Psoas muscle (tissue), 8 donors: ENCODE measurements at places on chromosomes 5 and 9. TPM values are rescaled to one million over a fixed set of nuclear protein-coding genes. Genes with fewer than 3 reads are reported as not detected.

- no peak for DNase-seq
Measured at GRCh38 chr5:57111993-57112392, 61.9 kb upstream of the GPBP1 start.

DNA sequence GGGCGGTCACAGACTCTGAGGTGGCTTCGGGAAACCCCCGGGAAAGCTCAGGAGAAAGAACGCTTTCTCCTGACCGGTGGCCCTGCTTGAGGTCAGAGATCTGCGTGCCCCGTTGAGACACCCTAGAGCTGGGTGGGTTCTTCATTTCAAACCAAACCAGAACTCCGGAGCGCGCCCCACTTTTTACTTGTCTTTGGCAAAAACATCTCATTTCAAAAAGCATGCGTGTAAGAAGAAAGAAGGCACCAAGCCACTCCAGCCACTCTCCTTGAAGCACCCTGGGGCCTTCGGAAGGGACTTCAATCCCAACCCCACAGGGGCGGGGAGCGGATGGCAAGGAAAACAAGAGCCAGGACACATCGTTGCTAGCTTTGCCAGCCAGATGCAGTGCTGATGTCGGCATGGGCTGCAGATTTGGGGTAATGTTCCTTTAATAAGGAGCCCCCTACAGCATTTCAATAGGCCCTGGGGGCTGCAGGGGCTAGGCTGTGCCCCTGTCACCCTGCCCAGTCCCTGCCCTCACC is 171.7 kb downstream of the ERCC6L2 start:
- no peak for DNase-seq

GRCh38 chr5:96087939-96088338 is 126.3 kb upstream of the ELL2 start:
- no peak for DNase-seq

- no peak for DNase-seq
Measured at GRCh38 chr5:125140855-125141254, 394.4 kb upstream of the ZNF608 start.

DNA sequence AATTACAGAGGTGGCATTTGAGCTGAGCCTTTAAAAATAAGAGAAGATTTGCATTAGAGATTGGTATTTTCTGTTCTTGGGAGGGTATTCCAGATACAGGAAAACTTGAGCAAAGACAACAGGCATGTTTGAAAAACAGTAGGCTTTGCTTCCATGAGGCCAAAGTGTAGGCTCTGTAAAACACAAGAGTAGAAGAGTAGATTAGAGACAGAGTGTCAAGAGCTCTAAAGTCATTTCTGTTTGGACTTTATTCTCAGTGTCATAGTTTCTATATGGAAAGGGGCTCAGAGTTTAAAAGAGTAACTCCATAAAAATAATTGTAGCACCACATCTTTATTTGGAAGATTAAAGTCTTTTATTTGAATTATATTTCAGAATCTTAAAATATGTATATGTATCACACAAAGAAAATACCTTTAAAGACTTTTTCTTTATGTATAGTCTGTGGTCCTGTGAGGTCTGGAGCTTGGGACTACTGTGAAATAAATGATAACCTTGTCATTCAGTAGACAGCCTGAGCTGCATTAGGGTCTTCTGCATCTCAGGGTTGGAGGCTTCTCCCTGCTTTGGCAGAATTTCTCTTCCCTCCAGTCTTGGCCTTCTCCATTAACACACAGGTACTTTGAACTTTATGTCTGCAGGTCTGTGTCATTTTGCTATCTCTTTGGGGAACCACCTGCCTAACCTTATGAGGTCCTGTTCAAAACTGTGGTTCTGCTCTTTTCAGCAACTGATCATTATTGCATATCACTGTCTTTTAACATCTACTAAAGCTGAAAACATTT is 73.6 kb downstream of the ZSWIM6 start:
- DNase-seq = no peak

DNA sequence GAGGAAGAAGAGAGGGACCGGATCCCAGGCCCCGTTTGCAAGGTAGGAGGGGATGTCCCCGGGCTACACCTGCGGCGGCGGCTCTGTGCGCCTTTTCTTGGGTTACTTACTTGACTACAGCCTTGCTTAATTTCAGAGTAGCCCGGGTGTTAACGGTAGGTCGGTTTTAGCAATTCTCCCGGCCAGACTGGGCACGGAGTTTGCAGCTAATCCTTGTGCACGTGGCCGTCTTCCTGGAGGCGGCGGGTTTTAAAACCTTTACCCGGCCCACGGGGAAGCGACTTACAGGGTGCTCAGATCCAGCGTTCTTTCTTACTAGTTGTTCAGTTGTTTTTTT is 313 bp downstream of the BRIX1 start:
- no peak for DNase-seq

DNA sequence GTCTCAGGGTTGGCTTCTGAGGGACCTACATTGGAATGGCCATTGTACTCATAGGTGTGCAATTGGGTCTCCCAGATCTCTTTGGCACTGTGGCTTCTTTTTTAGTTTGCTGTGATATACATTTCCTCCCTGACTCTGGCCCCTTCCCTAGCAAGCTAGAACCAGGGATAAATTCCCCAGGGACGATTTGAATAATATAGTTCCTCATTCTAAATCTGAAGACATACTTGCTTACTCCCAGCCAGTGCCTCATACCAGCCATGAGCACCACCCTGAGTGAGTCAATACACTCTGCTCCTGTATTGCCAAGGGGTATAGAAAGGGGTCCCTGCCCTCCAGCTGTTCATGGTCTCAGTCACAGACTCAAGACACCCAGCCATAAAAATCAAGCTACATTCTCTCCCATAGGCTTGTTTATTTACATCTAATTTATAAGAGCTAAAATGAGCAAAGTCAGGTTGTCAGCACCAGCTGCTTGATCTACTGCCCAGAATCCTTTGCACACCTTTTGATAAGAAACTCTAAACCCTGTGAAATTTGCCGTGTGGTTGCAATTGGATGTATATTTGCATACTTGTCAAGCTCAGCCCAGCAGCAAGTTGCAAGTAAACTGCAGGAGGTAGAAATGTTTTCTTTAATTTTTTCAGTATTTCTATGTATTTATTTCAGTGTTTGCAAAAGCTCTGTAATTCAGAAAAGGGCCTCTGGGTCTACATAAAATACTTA is 219.9 kb upstream of the IRX1 start:
- DNase-seq = no peak

DNA sequence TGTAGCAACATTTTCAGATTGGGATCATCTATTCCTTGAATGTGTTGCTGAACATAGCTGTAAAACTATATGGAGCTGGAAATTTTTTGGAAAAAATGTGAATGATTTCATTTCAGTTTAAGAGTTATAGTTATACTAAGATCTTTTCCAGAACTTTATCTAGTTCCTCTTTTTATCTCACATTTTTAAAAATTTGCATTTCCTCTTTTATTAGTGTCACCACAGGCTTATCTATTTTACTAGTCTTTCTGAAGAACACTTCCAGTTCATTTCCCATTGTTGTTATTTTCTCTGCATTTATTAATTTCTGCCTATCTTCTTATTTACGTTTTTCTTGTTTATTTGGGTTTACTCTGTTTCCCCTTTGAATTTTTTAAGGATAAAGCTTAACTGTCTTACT is 46.0 kb upstream of the FSTL4 start:
- DNase-seq = no peak

DNA sequence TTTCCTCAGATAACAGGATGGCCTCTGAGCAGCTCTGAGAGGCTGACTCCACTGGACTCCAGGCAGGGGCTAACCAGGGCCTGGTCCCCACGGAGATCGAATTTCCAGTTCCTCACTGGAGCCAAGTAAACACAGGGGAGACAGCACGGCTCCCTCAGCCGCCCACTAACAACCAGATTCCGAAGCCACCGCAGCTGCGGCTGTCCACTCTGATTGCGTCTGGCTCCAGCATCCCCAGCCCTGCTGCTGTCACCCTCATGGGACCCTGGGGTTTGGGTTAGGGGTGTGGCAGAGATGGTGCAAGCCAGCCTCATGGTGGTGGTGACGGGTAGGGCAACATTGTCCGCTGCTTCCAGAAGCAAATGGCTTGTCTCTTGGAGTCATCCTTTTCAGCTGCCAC is 172.6 kb downstream of the RGS3 start:
- DNase-seq = no peak

GRCh38 chr9:121294151-121294743 is 26.3 kb downstream of the GSN start:
- DNase-seq = peak; percentile 70

GRCh38 chr5:12316812-12317211 is 412.6 kb upstream of the CTNND2 start:
- no peak for DNase-seq

GRCh38 chr5:2307631-2308030 is 424.9 kb upstream of the IRX4 start:
- DNase-seq = no peak

- DNase-seq = no peak
Measured at GRCh38 chr5:73664796-73665195, 38.8 kb downstream of the ARHGEF28 start.

DNA sequence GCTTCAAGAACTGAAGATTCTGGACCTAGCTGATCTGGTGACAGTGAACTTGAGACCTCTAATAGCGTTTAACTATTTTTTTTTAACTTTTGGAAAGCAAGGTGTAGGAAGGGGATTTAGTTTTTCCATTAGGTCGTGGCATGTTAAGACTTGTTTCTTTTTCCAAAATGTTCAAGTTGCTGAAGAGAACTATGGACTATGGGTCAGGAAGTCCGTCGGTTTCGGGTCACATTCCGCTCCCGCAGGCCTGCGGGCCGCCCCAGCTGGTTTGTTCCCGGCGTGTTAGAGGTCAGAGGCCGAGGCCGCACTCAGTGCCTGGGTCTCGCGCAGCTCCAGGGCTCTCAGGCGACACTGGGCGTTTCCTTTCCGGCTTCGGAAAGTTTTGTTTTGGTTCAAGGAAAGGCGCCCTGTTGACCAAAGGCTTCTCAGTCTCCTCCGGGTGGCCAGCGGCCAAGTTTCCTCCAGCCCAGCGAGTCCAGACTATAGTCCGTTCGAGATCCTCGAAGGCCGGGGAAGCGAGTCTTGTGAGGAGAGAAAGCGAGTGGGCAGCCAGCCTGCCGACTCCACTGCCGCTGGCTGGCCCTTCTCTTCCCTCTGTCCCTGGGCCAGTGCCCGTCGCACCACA is 586 bp upstream of the FCHO2 start:
- peak; percentile 91 for DNase-seq

GRCh38 chr5:68708156-68708841 is 385.5 kb upstream of the SLC30A5 start:
- no peak for DNase-seq

GRCh38 chr5:14107536-14107935 is 35.6 kb upstream of the TRIO start:
- DNase-seq = no peak

- no peak for DNase-seq
Measured at GRCh38 chr9:122252796-122253195, 11.8 kb downstream of the RBM18 start.

DNA sequence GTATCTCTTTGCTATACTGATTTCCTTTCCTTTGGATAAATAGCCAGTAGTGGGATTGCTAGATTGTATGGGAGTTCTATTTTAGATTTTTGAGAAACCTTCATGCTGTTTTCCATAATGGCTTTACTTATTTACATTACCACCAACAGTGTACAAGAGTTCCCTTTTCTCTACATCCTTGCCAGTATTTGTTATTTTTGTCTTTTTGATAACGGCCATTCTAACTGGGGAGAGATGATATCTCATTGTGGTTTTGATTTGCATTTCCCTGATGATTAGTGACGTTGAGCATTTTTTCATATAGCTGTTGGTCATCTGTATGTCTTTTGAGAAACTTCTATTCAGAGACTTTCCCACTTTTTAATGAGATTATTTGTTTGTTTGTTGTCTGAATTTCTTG is 25.8 kb downstream of the NADK2 start:
- no peak for DNase-seq

DNA sequence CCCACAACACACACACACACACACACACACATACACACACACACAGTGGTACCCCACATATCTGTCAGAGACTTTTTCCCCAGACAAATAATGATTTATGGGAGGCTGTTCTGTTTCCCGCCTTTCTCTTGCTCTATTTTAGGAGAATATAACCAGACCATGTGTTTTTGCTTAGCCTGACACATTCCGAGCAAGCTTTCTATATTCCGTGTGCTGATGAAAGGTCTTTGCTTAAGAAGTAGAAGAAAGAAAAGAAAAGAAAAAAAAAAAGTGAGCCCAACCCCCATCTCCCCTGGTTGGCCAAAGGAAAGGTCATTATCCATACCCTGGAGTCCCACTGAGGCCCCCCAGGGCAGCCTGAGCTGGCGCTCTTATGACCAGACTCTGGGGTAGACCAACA is 338.6 kb downstream of the SLIT3 start:
- DNase-seq = no peak

GRCh38 chr5:61362796-61363368 is 30.8 kb downstream of the ZSWIM6 start:
- DNase-seq = no peak

GRCh38 chr5:174376056-174376455 is 330.6 kb downstream of the NSG2 start:
- no peak for DNase-seq

- no peak for DNase-seq
Measured at GRCh38 chr9:89759572-89759971, 154.8 kb downstream of the GADD45G start.

GRCh38 chr5:133715616-133716015 is 103.3 kb upstream of the FSTL4 start:
- no peak for DNase-seq

DNA sequence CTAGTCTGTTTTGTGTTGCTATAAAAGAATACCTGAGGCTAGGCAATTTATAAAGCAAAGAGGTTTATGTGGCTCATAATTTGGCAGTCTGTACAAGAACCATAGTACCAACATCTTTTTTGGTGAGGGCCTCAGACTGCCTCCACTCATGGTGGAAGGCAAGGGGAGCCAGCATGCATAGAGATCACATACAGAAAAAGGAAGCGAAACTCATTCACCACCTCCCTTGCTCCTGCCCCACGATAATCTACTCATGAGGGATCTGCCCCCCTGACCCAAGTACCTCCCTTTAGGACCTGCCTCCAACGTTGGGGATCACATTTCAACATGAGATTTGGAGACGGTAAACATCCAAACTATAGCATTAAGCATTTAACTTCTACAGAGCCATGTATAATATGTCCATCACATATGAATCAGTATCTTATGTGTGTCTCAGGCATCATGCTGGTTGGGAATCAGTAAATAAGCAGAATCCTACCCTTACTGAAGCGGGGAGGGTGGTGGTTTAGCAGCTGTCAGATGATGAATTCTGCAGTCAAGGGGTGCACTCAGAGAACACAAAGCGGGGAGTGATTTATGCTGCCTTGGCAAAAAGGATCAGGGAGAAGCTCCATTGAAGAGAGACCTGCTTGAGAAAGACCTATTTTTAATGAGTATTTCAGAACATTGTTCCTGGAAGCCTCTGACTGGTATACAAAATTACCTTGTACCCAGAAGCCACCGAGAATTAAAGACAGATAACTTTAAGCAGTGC is 34.8 kb downstream of the HMGXB3 start:
- DNase-seq = no peak

Gene BTNL8
- 0.27 TPM for total RNA-seq

Gene SCGB3A2
- not detected for total RNA-seq

Gene TXNDC8
- total RNA-seq = not detected

Gene FCN2
- not detected for total RNA-seq

Gene GZMA
- 0.57 TPM for total RNA-seq

Gene GLRA1
- total RNA-seq = not detected

Gene SLC34A3
- total RNA-seq = not detected

Gene AK1
- 834 TPM for total RNA-seq

Gene HNRNPK
- total RNA-seq = 344 TPM

Gene NDOR1
- total RNA-seq = 4.3 TPM
